Stimulated activated CD8-positive, alpha-beta memory T cell treated with anti-CD3 and anti-CD28 coated beads, Interleukin-4, amount 100 ng/mL, for 24 hours (primary cell): ENCODE measurements at places on chromosomes 16 and 17.

DNA sequence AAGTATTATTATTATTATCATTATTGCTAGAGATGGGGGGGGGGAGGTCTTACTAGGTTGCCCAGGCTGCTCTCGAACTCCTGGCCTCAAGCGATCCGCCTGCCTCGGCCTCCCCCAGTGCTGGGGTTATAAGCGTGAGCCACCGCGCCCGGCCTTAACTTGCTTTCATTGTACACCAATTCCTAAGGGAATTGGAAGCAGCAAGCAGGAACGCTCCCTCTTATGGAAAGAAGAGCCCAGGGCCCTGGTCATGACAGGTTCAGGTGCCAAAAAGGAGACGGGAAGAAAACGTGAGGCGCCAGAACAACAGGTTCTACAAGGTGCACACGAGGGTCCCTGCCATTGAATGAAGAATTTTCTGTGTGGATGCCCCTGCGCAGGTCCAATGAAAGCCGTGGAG is 540 bp upstream of the RPL38 start:
- no peak for DNase-seq

DNA sequence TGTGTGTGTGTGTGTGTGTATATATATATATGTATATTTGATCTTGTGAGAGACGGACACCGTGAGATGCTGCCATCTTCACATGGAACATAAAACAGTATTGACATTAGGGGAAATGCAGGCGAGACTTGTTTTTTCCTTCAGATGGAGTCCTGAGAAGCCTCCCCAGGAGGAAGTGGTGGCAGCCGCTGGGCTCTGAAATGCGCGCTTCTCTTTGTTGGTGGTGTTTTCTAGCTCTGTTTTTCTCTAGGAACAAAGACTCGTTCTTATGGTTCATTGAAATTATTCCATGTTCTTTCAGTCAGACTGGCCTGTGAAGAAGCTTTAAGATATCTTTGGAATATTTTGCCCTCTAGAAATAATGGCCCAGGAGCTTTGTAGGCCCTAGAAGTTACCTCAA is 32.9 kb downstream of the SNX29 start:
- DNase-seq = no peak

- DNase-seq = no peak
Observed at GRCh38 chr16:73058221-73058615, 10.3 kb upstream of the ZFHX3 start.

GRCh38 chr16:15482068-15482747 is 47.8 kb downstream of the BMERB1 start:
- DNase-seq = peak; percentile 6
